Cerebellar cortex (tissue), 1 donor: ENCODE measurements at places on chromosomes 3 and 15.

DNA sequence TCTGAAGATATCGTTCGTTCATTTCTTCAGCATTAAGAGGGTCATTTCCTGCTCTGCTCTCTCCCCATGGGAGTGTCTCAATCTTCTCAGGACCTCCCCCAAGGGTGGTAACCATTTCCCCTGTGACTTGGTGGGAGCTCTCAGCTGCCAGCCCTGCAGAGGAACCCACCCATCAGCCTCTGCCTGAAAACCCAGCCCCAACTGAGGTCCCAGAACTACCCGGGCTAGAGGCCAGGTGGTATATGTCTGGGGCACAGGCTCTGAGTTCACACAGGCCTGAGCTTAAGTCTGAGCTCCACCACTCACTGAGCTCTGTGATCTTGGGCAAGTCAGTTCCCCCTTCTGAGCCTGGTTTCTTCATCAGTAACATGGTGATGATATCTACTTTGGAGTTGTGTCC lies 10.0 kb upstream of the ATP2B2 start:
- DNase-seq, result no peak

GRCh38 chr3:30408105-30408557 lies 198.3 kb upstream of the TGFBR2 start:
- DNase-seq, result no peak

GRCh38 chr3:178086144-178086825 lies 450.0 kb upstream of the KCNMB2 start:
- DNase-seq, result no peak

DNA sequence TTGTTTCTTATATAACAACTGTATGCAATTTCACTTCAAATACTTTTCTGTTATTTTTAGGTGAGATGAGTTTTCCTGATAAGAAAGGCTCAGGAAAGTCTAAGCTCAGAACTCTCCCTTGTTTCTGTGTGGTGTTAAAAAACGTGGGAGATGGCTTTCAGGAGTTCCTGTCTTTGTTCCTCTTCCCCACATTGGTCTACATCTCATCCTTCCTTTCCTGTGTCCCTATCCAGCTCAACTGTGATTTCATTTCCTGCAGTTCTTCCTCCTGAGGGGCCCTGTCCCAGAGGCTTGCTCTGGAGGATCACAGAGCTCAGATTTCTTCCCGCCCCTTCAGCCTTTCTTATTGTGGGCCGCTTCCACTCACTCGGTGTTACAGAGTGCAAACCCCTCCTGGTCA lies 11.2 kb downstream of the SEC13 start:
- DNase-seq, result no peak

DNA sequence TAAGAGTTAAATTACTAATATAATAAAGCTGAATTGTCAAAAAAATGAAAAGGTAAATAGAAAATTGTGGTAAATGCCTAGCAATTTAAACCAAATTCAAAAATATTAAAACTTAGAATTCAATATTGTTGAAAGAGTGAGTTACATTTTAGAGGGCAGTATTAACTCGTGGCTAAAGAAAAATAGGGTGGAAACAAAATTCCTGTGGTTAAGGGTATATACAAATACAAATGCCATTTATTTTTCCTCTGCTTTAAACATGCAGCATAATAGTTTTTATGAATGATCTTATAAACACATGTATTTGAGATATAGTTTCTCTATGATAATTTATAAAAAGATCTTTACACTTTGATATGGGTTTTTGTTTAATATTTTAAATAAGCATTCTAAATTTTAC lies 79.0 kb downstream of the NEDD4 start:
- no peak for DNase-seq

DNA sequence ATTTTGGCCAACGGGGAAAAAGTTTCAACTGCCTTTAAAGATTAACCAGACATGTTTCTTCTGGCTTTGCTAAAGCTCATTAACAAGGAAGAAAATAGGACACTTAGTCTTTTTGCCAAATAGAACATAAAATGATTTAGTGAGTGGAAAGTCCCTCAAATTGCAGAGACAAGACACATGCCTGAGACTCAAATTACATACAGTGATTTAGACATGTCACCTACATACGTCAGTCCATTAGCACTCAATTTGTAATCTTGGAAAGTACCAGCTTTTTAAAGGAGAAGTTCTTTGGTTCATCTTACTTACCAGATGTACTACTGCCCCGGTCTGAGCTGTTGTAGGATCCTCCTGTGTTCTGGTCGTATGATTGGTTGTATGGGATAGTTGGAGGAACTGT lies 1134.2 kb downstream of the ROBO1 start:
- no peak for DNase-seq

DNA sequence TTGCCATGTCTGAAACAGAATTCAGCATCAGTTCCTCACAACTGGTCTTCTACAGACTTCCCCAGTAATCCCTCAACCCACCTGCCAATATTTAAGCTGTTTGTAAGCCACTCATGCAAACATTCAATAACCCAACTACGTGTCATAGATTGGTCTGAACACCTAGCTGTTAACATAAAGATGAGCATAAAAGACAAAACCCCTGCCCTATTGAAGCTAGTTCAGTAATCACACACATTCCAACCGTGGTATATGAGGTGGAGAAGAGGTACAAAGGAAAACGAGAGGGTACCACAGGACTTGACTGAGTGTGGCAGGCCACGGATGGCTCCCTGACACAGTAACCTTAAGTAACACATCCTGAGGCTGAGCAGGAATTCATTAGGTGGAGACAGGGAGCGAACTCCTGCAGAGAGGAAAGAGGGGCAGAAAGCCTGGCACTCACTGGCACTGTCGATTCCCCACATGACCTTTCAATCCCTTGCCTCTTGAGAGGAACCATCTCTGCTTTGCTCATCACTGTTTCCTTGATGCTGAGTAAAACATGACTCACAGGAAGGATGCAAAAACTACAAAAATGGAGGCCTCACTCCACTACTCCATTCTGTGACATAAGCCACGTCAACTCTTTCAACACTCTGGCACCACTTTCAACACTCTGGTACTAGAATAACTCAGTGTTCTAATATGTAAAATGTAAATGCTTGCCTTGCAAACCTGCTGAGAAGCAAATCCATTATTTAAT lies 31.3 kb downstream of the RPN1 start:
- no peak for DNase-seq

GRCh38 chr3:169090559-169090958 lies 573.0 kb downstream of the MECOM start:
- DNase-seq, result no peak

DNA sequence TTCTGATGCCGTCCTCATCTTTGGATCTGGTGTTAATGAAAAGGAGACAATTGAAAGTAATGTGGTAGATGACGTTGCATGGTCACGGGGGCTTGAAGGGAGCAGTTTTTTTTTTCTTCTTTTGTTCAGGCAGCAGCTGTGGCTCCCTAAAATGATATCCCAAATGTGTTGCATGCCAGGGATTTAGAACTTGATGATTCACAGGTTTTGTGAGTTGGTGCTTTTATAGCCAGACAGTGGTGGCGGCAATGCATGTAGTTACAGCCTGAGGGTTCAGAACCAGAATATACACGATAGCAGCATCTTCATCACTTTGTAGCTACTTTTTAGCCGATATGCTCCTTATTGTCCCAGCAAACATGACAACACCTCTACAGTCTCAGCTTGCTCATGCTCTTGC lies 133.4 kb downstream of the CHST2 start:
- DNase-seq, result no peak

GRCh38 chr15:74382004-74382816 lies 14.8 kb upstream of the CYP11A1 start:
- peak; percentile 86 for DNase-seq

- DNase-seq, result no peak
Measured at GRCh38 chr15:49418811-49419210, 4.2 kb upstream of the FGF7 start.

DNA sequence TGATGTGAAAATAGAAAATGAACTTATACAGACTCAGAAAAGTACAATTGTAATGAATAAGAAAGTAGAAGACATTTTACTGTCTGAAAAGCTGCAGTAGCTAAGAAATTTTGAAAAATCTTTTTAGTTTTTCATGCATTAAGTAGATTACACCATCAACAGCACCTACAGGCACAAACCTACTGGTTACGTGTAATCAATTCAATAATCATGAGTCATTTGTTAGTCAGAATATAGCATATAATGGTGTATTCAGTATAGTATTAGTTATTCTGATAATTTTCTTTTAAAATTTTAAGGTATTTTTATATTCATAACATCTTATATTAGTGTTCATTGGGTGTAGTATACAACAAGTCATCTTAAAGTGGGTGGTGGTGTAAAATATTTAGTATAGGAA lies 550.5 kb upstream of the GBE1 start:
- DNase-seq, result no peak

- DNase-seq, result no peak
Measured at GRCh38 chr3:168289471-168290008, 193.8 kb upstream of the GOLIM4 start.
